ENCODE measurements at places on chromosomes 1 and 21.

GRCh38 chr21:32916522-32917099, 109.1 kb upstream of the OLIG2 start:
- no peak for DNase-seq

DNA sequence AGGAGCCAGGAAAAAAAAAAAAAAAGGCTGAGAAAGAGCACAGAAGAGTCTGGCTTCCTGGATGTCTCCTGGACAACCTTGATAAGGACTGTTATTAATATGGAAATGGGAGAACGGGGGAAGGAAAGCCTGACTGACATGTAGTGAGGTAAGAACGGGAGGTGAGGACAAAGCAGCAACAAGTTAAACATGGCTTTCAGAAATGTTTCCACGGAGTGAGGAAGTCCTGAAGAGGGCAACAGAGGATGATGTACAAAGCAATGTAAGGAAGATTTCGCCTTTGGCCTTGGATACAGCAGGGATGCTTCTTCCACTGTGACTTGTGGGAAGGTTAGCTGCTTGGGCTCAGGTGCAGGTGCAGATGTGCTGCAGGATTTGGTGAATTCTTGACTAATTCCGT, 11.9 kb upstream of the NIBAN1 start:
- no peak for DNase-seq

GRCh38 chr1:242056988-242057744, 58.3 kb upstream of the MAP1LC3C start:
- DNase-seq, result no peak

- no peak for DNase-seq
Observed at GRCh38 chr1:242886137-242886536, 361.6 kb upstream of the PLD5 start.

- DNase-seq, result no peak
Observed at GRCh38 chr21:44874497-44875315, 1.2 kb upstream of the PTTG1IP start.
